Mesangial cell (primary cell): ENCODE measurements at places on chromosomes 5 and 9. TPM values are rescaled to one million over a fixed set of nuclear protein-coding genes. Genes with fewer than 3 reads are reported as not detected.

The GABRA1 gene
- not detected in 2 replicates for total RNA-seq

The OR1J2 gene
- total RNA-seq = not detected in 2 replicates

The ELOVL7 gene
- 1.1 and 5.8 TPM in 2 replicates for total RNA-seq

The SV2C gene
- total RNA-seq = not detected in 2 replicates
